ENCODE measurements at places on chromosomes 1 and 21.
A peak's percentile ranks its signal among the peaks of the same experiment; 100 is the strongest.

DNA sequence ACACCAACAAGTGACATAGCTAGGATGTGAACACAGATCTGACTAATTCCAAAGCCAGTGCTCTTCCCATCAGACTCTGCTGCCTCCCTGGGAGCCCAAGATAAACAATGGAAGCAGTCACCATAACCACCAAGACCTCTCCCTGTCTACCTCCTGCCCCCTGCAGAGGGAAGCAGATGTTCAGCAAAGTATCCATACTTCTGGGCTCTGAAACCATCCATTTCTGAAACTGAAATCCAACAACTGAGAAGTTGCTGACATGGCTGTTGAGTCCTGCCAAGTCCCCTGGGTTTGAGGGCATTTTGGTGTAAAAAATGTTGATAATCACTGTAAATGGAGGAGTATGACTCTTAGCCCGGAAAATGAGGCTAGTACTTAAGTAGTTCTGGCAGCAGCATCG is 102.1 kb downstream of the TYW3 start:
- ATAC-seq: no peak

GRCh38 chr21:29196670-29197191 is 66.3 kb downstream of the MAP3K7CL start:
- peak; percentile 42 for ATAC-seq

GRCh38 chr1:58585166-58585565 is 8.1 kb upstream of the TACSTD2 start:
- ATAC-seq: no peak

DNA sequence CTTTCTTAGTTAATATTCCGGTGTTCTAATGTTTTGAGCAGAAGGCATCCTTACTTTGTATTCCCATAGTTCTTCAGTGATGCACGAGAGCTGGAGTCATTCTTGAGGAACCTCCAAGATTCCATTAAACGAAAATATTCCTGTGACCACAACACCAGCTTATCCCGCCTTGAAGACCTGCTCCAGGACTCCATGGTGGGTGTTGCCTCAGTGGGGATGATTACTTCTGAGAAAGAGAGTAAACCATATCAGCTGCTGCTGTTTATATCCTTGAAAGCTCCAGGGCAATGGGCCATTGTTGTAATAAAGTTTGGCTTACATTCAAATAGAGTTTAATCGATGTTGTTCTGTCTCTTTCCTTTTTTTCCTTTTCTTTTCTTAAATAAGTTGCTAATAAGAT is 93.1 kb downstream of the MACF1 start:
- ATAC-seq: no peak

GRCh38 chr1:74611887-74612286 is 61.7 kb downstream of the ERICH3 start:
- ATAC-seq: no peak

- ATAC-seq: peak; percentile 85
Observed at GRCh38 chr1:38028105-38028591, 15.6 kb downstream of the UTP11 start.

DNA sequence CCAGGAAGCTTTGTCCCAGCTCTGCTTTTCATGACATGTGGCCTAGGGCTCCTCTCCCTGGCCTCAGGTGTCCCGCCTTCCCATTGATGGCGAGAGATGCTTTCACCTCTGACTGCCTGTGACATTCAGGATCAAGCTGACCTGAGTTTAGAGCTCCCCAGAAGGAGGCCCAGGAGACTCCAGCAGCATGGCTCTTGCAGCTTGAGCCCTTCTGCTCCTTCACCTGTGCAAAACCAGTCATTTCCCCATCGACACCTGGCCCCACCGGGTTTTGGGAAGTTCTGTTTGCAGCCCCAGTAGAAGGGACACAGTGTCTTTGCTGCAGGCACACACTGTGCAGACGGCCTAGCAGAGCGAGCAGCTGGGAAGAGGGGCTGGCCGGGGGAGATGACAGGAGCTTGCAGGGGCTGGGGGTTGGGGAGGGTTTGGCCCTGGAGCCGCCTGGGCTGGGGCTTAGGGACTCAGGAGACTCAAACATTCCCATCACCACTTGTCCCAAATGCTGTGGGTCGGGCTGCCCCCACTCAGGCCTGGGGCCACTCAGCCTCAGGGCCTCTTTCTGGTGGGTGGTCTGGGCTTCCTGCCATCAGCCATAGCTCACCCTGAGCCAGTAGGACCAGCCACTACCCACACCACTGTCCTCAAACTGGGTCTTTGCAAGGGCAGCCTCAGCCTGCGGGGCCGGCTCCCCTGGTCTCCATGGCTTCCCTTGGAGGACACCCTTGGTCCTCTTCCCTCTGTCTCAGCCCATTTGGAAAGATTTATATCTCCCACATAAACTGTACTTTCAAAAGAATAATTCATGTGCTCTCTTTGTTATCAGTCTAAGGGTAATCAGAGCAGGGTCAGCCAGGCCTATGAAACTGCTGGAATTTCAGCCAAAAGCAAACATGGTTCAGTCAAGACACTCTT is 3.8 kb upstream of the EDN2 start:
- ATAC-seq: no peak

DNA sequence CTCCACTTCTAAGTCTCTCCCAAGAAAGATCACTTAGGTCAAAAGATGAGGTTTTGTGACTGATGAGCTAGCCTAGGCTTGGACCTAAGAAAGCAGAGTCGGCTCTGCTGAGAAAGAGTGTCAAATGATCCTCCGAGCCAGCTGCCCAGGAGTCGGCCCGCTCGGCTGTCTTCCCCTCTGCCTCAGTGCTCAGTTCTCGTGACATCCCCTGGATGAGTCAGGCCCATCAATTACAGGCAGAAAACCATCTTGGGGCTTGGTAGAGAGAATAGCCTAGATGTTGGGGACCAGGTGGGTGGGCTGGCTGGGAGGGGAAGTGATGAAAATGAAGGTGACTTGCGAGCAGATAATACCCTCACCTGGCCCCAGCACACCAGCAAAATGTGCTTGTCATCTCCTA is 60.5 kb downstream of the SLC66A1 start:
- no peak for ATAC-seq

DNA sequence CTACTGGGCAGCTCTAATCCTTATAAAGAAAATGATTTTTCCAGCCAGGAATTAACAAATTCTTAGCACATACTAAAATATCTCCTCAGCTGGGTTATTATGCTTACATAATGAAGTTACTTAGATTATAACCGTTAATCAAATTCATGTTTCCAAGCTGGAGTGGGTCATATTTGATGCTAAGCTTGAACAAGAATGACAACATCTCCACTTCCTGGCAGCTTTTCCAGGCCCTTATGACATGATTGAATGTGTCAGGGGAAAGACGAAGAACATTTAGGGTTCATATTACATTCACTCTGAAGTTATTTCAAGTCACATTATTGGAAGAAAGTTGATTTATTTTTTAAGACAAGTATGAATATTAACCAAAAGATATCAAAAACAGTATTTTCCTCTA is 333.7 kb downstream of the PCP4 start:
- no peak for ATAC-seq

- ATAC-seq: no peak
Observed at GRCh38 chr1:112444269-112444668, 48.3 kb downstream of the CTTNBP2NL start.

GRCh38 chr1:150554086-150554452 is 4.9 kb downstream of the ADAMTSL4 start:
- ATAC-seq: no peak

GRCh38 chr1:88649932-88650331 is 34.1 kb upstream of the PKN2 start:
- no peak for ATAC-seq

DNA sequence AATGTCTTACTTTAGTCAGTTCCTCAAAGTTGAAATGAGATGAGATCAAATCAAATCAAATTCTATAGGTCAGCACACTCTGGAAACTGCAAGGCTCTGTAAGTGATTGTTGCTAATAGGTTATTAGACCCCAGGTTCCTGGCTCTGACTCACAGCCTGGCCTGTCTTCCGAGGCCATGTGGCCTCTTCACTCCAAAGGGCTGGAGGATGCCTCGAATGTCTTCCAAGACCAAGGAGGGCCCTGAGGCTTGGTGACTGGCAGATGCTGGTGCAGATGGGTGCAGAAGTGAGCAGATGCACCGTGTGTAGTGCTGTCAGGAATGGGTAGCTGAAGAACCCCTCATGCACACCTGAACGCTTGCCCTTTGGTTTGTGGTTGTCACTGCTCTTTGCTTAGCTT is 113.4 kb downstream of the MAB21L3 start:
- ATAC-seq: no peak

GRCh38 chr21:42525029-42525581 is 11.5 kb downstream of the SLC37A1 start:
- ATAC-seq: no peak

- no peak for ATAC-seq
Observed at GRCh38 chr1:18528616-18529015, 47.9 kb downstream of the KLHDC7A start.

DNA sequence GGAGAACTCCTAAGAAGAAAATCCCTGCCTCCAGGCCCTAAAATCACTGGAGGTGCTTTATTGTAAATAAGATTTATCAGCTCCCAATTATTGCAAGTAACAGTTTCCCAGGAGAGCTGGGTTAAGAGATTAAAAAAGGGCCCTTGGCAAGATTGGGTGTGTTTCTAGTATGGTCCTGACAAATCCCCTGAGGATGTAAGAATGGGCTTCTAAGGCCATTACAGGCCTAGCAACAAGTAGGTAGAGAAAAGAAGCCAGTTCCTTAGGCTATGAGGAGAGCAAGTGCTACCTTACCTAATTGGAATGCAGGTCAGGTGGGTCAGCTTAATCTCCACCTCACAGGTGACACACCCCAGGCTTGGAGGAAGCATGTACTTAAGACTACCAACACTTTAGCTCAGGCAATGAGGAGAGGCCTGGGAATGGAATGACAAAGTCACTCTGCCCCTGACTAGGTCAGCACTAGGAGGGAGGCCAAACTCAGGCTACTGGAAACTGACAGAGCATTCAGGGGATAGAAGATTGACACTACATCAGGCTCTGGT is 6.8 kb upstream of the OTUD7B start:
- ATAC-seq: no peak

- ATAC-seq: no peak
Observed at GRCh38 chr1:53944469-53945182, 873 bp downstream of the IFT25 start.

- no peak for ATAC-seq
Observed at GRCh38 chr1:216183007-216183406, 240.2 kb downstream of the USH2A start.

DNA sequence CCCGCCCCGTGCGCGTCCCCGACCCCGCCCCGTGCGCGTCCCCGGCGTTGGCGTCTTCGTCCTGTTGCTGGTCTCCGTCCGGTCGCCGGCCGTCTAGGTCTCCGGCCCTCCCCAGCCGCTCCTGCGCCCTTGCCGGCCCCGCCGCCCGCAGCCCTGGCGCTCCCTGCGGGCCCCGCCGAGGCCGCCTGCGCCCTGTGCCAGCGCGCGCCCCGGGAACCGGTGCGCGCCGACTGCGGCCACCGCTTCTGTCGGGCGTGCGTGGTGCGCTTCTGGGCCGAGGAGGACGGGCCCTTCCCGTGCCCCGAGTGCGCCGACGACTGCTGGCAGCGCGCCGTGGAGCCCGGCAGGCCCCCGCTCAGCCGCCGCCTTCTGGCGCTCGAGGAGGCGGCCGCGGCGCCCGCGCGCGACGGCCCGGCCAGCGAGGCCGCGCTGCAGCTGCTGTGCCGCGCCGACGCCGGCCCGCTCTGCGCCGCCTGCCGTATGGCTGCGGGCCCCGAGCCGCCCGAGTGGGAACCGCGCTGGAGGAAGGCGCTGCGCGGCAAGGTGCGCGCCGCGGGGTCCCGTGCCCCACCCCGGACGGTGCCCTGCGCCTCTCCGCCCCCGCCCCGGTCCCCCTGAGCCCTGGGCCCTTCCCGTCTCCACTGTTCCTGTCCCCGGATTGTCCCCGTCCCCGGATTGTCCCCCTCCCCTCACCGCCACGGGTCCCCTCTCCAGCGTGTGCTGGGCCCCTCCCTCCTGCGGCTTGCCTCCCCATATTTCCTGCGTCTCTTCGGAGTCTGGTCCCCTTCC is at the start of gene RNF187:
Gene RNF187, plus strand, starts transcription at position 47 of the 789 bp plus-strand sequence.
- ATAC-seq: peak; percentile 37

DNA sequence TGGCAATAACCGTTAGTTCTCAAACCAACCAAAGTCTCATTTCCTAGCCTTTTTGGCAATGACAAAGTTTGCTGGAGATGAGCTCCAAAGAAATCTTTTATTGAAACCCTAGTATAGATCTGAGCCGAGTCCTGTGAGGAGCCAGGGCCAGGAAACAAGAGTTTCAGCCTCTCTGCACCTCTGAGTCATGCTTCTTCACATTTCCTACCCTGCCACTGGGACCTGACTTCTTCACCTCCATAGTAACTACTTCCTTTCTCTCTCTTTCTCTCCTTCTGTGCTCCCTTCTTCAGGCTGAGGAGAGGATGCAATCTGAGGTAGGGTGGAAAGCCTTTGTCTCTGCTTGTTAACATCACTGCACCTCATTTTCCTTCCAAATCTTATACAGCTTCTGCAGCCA is 38.7 kb upstream of the IPO9 start:
- ATAC-seq: no peak

DNA sequence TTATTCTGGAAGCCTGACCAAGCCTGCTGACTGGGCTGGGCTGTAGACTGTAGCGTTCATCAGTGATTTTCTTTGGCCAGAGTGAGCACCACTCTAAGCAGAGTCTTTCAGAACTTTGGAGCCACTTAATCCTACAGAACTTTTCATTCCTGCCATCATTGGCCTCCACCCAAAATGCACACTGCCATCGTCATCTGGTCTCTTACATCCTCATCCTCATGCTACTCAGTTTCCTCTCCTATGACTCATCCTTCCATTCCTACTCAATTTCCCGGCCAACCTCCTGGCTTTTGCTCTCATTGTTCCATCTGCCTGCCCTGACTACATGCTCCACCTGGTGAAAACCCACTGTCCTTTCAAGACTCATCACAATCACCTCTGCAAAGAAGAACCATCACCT is 233.8 kb upstream of the USP25 start:
- no peak for ATAC-seq
